ENCODE measurements at places on chromosomes 7 and 10.

DNA sequence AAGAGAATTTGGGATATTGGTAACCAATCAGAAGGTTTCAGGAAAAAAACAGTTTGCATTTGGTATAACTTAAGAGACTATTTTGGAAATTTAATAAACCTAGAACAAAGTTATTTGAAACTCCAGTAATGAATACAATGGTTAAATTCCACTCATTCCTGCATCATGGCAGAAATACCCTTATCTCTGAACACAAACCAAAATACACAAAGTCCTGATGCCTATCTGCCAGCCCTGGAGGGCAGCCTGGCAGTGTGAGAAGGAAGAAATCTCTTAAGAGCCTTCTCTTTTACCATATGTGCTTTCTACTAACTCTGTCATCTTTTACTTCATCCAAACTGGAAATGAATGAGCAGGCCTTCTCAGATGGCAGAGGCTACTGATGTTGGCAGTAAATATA is 147.1 kb upstream of the LYZL1 start:
- no peak for DNase-seq

DNA sequence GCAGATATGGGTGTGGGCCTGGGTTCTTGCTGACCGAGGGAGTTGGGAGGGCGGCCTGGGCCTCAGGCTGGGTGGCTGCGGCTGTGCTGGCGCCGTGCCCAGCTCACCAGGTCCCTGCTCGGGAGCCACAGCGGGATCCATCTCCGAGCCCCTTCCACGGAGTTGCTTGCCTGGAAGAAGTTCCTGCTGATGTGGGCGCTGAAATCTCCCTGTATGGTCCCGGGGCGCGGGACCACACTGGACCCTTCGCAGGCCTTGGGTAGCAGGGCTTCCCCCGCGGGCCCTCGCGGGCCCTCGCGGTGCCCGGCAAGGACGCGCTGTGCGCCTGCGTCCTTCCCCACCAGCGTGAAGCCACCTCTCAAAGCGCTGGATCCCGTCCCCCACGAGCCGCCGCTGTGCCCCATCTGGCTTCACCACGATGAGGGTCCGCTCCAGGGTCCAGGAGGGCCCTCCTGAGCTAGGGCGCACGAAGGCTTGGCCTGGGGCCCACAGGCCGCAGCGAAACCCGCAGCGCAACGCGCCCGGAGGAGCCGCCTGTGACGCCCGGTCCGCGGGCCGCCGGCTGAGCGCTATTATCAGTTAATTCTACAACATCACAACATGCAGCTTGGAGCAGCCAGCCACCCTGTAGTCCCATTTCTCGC is 31.5 kb downstream of the RAB19 start:
- no peak for DNase-seq

- no peak for DNase-seq
These were observed 31.6 kb upstream of the TMEM72 start for GRCh38 chr10:44879531-44879899.

GRCh38 chr7:30321089-30321881 is 36.9 kb downstream of the ZNRF2 start:
- no peak for DNase-seq

DNA sequence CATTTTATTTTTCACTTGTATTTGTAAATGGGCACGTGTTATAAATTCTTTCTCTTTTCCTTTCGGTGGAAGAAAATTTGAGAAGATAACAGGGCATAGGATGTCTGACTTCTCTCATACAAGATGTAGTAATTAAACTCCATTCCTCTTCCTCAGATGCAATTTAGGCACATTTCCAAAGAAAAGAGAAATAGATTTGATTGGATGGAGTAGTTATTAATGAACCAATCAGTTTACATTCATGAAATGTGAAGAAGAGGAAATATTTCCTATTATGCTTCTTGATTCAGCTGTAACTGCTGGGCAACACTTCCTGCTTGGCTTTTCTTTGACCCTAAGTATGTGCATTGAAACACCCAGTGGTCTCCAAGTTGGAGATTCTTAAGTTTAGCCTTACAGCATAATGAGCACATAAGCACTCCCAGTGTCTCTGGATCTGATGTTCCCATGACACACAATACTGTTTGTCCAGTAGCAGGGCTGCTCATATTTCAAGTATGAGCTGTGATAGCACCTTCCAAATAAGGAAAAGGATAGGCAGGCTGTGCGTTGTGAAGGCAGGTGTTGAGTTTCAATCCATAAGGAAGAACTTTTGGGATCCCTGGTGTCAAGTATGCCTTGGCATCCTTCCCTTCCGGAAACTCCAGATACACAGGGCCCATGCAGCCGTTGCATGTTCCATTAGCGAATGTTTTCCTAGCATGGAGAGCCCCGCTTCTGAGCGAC is 33.4 kb upstream of the COBL start:
- peak; percentile 73 for DNase-seq

GRCh38 chr10:35368485-35369048 is 32.3 kb downstream of the CCNY start:
- no peak for DNase-seq

DNA sequence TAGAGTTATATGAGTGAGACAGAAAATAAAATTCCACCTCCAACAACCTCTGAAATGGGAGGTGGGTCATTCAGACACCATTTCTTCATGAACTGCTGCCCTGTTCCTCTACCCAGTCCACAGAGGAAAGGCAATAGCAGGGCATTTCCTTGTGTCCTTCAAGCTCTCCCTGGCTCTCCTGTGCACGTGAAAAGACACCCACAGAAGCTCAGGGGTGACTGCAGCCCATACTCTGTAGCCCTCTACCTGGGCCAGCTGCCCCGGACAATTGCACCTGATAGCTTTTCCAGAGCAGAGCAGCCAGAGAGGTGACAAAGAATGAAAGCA is 10.0 kb downstream of the ST8SIA6 start:
- DNase-seq = no peak

GRCh38 chr7:121313793-121314676 is 14.8 kb upstream of the WNT16 start:
- no peak for DNase-seq

DNA sequence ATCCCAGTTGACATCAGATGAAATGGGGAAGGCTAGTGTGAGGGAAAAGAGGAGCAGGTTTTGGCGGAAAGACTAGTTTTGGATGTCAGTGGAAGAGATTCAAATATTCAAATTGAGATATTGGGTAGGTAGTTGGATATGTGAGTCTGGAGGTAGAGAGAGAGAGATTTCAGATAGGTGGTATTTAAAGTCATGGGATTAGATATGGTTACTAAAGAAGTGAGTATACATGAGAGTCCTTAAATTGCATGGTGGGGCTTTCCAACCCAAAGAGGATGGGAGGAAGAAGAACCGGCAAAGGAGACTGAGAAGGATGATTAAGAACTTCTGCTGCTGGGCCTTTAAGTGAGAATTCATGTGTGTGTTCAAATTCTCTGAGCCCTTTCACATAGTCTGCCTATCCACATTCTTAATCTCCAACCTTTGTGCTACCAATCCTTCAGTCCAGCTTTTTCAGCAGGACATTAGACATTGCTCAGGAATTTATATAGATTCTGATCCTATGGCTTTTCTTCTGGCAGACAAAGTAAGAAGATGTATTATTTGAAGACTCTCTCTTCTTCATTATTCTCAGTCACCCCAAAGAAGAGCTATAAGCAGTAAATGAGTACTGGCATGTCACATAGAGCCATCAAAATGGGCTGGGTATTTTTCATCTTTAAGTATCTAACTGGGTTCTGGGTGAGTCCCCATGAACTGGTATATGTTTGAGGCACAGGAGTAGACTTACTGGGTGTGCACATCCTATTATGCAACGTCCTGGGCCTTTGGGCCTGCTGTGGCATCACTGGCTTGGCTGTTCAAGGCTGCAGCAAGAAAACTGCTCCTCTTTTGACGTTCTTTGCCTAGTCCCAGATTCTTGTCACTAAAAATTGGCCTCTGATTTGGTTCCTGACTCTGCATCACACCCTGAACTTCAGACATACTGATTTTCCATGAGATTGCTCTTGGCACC is 33.6 kb downstream of the ST7 start:
- DNase-seq = peak; percentile 32

DNA sequence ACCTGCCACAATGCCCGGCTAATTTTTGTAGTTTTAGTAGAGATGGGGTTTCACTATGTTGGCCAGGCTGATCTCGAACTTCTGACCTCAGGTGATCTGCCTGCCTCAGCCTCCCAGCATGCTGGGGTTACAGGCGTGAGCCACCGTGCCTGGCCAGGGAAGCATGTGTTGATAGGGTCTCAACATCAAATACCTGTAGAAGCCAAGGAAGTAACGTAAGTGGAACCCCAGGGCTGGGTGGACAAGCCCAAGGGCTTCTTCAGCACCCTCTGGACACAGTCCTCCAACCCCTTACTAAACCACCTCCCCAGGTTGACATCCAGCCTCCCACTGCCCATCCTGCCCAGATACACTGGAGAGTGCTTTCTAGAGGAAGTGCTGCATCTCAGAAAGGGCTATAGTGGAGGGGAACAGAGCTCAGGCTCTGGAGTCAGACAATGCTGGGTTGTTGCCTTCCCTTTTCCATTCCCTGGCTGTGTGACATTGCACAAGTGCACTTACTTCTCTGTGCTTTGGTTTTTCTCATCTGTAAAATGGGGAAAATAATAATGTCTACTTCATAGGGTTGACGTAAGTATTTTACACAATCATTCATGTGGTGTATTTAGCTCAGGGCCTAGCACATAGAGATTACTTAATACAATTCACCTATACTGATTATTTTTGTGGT is 73.9 kb upstream of the KAT6B start:
- no peak for DNase-seq
